ENCODE measurements at places on chromosomes 5 and 9.

GRCh38 chr5:74866596-74867162 lies 492 bp upstream of the FAM169A start:
- no peak for DNase-seq

DNA sequence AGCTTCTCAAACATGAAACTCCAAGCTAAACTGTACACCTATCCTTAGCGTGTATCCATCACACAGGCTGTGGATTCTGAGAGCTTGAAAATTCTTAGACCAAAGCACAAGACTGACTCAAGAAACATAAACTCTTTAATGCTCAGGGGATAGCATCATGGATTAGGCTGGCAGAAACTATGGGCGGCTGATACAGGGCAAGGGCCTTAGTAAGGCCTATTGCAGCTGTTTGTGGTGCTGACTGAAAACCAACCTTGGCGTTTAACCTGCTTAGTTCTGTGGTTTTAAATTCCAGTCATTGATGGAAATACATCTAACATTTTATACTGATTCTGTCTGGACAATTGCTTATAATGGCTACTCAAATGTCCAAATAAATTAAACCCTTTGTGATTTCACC lies 183.7 kb downstream of the TLR4 start:
- DNase-seq: no peak

GRCh38 chr9:82757924-82758323 lies 305.0 kb downstream of the RASEF start:
- DNase-seq: no peak

- DNase-seq: no peak
Observed at GRCh38 chr9:99169982-99170761, 51.6 kb downstream of the ALG2 start.

DNA sequence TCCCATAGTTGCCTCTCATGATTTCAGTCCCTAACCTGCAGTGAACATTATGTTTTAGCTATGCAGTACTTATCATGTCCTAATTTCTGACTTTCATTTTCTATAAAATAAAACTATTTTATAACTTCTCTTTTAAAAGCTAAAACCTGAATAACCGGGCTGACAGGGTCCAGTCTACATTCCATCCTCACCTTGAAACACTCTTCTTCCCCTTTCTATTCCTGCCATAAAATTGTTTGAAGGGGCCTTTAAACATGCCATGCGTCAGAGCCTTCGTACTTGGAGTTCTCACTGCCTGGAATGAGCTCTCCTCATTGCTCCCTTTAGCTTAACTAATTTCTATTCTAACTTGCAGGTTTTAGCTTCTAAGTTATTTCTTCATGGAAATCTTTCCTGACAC lies 143.0 kb upstream of the PRLR start:
- DNase-seq: no peak
